ENCODE measurements at places on chromosomes 5 and 9.

GRCh38 chr5:56534102-56534829 is 281.1 kb upstream of the MAP3K1 start:
- no peak for DNase-seq

DNA sequence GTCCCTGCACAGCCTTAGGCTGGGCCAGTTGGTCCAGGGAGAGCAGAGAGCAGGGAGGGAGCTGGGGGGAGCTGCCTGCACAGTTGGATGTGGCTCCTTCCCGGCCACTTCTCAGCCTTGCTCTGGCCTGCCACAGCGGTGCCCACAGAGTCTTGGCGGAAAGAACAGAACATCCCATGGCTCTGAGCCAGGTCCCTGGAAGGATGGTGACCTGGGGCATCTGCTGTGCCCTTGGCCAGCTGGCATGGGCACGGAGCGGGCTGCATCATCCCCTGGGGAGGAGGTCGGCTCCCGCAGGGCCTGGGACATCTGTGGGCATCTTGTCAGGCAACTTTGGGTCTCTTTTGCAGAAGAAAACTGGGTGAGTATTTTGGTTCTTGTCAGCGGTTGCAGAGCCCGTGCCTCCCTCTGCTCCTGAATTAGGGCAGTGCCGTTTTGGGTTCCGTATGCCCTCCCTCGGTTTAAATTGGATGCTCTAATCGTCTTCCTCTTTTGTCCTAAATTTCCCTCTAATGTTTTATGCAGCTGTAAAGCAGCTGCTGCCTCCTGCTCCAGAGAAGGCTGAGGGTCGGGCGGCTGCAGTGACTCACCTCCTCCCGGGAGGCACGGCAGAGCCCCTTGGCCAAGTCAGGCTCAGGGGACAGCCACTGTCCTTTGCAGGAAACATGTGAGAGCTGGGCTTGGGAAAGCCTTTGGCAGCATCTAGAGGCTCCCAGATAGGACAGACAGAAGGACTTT is 10.5 kb upstream of the NACC2 start:
- DNase-seq: no peak

GRCh38 chr5:84715686-84716085 is 331.0 kb upstream of the EDIL3 start:
- no peak for DNase-seq

- no peak for DNase-seq
Measured at GRCh38 chr5:133047404-133047803, 4.4 kb upstream of the HSPA4 start.

GRCh38 chr5:139733698-139734538 is 61.7 kb upstream of the PSD2 start:
- DNase-seq: no peak

- no peak for DNase-seq
Measured at GRCh38 chr9:36382484-36382883, 17.6 kb downstream of the RNF38 start.

- DNase-seq: no peak
Measured at GRCh38 chr5:73322437-73323076, 126.0 kb downstream of the FOXD1 start.

GRCh38 chr9:40914772-40915659 is 213.5 kb downstream of the FOXD4L6 start:
- no peak for DNase-seq

DNA sequence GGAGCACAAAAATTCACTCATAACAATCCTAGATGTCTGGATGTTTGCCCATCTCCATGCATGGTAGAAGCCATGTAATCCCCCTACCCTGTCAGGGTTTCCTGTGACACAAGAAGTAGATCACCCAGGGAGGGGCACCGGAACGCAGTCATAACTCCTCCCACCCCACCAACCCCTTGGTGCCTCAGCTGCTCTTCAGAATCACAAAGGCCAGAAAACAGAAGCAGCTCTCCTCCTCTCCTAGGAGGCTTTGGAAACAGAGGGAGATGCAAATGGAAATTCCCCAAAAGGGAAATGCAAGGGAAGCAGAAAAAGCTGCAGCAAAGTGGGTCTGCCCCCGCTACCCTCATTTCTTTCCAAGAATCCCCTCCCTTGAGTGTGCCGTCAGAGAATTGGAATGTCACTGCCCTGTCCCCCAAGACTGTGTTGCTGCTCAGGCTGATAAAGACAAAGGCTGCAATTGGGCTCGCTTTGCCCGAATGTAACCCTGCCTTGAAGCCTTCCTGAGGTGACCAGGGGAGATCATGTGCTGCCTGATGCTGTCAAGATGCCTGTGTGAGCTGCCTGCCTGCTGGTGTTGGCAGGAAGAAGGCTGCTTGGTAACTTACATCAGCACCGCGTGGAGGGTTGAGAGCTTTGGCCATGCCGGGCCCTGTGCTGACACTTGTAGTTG is 65.5 kb upstream of the ABCA1 start:
- DNase-seq: no peak

DNA sequence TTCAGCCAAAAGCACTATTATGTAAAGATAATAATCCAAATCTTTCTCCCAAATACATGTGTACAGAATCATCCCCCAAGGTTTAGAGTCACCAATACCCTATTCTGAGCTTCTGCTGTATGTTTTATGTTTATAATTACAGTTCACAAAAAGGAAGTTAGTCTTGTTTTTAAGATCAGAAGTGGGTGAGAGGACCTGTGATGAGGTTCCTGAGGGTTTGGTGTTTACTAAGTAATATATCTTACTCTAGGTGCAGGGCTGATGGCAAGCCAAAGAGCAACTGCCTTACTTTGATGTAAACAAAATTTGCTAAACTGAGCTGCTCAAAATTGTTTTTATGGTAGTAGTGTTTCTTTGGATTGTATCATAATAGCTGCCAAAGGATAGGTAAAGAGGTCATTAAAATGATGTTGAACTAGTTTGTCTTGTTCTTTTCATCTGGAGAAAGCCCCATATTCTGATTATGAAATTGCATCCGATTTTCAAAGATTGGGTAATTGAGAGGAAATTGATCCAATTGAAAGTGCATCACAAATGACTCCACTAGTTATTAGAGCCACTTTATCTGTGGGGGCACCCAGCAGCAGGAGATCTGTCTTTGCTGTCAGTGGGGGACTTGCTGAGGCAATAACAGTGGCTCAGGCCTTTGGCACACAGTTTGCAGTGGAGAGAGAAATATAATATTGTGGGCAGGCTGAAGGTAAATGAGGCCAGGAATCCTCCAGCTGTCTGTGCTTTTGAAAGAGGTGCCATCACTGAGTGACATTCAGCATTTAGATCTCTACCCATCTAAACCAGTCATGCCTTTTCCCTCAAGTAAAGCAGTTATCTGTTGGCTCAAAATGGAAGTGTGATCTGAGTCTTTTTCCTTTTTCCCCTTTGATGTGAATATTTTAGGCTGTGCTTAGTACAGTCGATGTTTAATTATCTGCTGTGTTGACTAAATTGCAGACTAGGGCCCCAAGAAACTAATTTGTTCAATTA is 14.1 kb downstream of the TRIM32 start:
- DNase-seq: no peak

- no peak for DNase-seq
Measured at GRCh38 chr9:114413861-114414301, 26.1 kb upstream of the AKNA start.

- DNase-seq: no peak
Measured at GRCh38 chr5:103120607-103121200, 603 bp downstream of the PPIP5K2 start.

- no peak for DNase-seq
Measured at GRCh38 chr9:5579881-5580280, 49.0 kb upstream of the RIC1 start.

All from GOT3 (cell line).